Caudate nucleus (tissue), 63 donors: ENCODE measurements at places on chromosomes 11 and 22.

GRCh38 chr11:119845305-119845704, 116.3 kb upstream of the NECTIN1 start:
- no peak for DNase-seq

- no peak for DNase-seq
These were observed 47.5 kb upstream of the CDON start for GRCh38 chr11:126109941-126110731.

GRCh38 chr11:23100726-23101125, 240.5 kb upstream of the CCDC179 start:
- no peak for DNase-seq

GRCh38 chr11:126833065-126833464, 167.5 kb downstream of the KIRREL3 start:
- no peak for DNase-seq

GRCh38 chr22:17633217-17633997, 4.9 kb upstream of the ATP6V1E1 start:
- no peak for DNase-seq

- no peak for DNase-seq
These were observed 61.6 kb downstream of the NAT10 start for GRCh38 chr11:34166806-34167740.

GRCh38 chr22:35582218-35582860, 34.8 kb downstream of the MB start:
- DNase-seq: no peak

GRCh38 chr11:72971192-72971967, 157.2 kb downstream of the ATG16L2 start:
- DNase-seq: no peak

DNA sequence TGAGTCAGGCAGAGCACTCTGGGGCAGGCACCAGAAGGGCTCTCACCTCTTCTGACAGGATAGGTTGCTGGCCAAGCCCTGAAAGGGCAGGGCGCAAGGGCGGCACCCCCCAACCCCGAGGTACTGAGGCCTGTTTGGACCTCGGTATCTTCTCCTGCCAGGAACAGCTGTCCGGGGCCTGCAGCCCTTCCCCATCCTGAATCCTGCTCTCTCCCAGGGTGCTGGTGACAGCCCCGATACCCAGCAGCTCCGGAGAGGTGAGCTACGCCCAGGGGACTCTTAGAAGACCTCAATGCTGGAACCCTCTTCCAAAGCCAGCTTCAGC, 79.1 kb downstream of the PHF21B start:
- no peak for DNase-seq

GRCh38 chr11:9708544-9708943, 44.7 kb downstream of the SWAP70 start:
- no peak for DNase-seq

GRCh38 chr11:45285930-45286632, at the start of gene SYT13:
TSS of gene SYT13 (minus strand) at chr11:45286341. CDS start at chr11:45286207, 134 bp downstream.
- no peak for DNase-seq

GRCh38 chr22:19874307-19875060, 19.8 kb upstream of the GNB1L start:
- no peak for DNase-seq

GRCh38 chr22:45251825-45252224, 11.1 kb upstream of the KIAA0930 start:
- no peak for DNase-seq

- no peak for DNase-seq
These were observed at the start of gene APOC3 for GRCh38 chr11:116829525-116830183. TSS of gene APOC3 (plus strand) at chr11:116829907. CDS start at chr11:116830583, 676 bp downstream.

GRCh38 chr11:1755692-1756561, 5.5 kb upstream of the IFITM10 start:
- DNase-seq: no peak

DNA sequence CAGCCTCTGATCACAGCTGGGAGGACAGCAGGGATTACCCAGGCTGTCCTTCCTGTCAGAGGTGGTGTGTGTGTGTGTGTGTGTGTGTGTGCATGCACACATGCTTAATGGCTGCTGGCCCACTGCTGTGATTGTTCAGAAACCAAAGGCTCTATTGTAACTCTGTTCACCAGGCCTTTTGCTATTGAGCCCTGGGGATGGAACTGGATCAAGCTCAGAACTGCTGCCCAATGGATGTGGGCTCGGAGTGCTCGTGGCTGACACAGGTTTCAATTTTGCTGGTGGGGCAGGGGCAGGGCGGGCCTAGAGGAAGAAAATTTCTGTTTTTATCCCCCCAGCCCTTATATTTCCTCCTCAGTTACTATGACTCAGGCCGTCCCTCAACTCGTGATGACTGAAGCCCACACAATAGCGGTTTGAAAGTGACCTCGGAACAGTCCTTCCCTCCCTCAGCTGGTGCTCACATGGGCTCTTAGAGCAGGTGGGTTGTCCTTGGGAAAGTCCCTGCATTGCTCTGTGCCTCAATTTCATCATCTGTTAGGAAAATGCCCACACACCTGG, 359.3 kb downstream of the TENM4 start:
- DNase-seq: peak; percentile 46

DNA sequence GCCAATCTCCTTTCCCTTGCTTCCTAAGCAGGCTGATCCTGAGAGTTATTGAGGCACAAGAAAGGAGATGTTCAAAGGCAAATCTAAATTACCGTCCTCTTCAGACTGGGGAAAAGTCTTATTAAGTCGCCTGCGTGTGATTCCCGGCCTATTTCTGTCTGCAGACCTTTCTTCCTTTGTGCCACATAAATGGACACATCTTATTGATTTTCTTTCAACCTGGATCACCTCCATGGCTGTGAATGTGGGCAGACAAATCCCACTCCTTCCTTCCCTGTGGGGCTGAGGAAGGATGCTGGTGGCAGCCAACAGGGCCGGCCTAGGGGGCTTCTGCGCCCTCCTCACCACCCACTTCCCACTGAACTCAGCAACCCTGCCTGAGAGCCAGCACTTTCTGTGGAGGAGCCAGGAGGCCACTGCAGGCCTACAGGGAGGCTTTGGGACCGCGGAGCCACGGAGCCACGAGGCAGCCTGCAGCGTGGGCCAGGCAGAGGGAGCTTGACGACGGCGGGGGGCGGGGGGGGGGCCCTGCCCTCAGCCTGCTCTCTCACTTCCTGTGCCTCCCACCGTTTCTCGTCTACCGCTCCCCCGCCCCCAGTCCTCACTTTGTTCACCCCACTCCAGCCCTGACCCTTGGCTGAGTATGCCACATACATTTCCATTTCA, 73.6 kb upstream of the LMO1 start:
- no peak for DNase-seq

GRCh38 chr11:120330045-120330444, 4.9 kb downstream of the TLCD5 start:
- no peak for DNase-seq
